Calu3 (cell line): ENCODE measurements at places on chromosomes 3 and 15.
A peak's percentile ranks its signal among the peaks of the same experiment; 100 is the strongest.

- no peak for DNase-seq
These were observed 36.7 kb downstream of the VGLL3 start for GRCh38 chr3:86954226-86954625.

GRCh38 chr3:167978486-167978885 is 117.2 kb downstream of the GOLIM4 start:
- no peak for DNase-seq

DNA sequence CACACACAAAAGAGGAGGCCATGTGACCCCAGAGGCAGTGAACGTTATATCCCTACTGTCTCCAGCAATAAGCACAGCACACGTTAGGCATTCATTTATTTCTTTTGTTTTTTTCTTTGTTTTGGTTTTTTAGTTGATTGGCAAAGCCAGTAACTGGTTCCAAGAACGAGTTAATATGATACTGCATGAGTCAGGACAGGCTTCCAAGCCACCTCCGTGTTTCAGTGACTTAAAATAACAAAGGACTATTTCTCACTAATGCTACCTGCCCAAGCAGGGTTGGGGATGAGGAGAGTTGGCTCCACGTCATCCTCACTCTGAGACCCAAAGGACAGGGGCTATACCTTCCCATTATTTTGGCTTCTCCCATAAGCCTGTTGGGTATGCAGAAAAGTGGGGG is 130.5 kb downstream of the ST8SIA2 start:
- no peak for DNase-seq

GRCh38 chr3:28089527-28089897 is 151.9 kb upstream of the CMC1 start:
- DNase-seq, result no peak

DNA sequence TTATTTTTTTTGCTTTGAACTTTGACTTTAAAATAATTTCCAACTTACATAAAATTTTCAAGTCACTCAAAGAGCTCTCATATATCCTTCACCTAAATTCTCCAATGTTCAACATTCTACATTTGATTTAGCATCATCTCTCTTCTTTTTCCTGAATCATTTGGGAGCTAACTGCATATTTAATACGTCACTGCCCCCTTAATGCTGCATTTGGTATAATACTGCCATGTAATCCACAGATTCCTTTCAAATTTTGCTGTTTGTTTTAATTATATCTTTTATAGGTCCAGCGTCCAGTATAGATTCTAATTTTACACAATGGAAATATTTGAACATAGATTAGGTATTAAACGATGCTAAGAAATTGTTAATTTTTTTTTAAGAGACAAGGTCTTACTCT is 2.3 kb upstream of the EIF2AK4 start:
- no peak for DNase-seq

- no peak for DNase-seq
These were observed 7.5 kb upstream of the PCSK6 start for GRCh38 chr15:101497017-101497416.

DNA sequence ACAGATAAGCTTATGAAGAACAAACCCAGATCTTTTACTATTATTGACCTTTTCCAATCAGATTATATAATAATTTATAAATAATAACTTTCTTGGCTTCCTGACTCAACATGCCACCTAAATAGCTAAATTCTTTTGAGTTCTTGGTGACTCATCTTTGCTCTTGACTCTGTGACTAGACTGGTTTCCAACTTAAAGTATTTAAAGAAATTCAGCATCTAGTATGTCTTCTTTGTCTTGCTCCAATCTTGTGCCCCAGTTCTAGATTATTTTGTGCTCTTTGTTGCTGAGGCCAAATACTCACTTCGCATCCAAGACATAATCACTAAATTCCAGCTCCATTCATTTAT is 483.2 kb upstream of the TBL1XR1 start:
- no peak for DNase-seq

- DNase-seq, result peak; percentile 22
These were observed 189.3 kb downstream of the SV2B start for GRCh38 chr15:91289324-91289723.

DNA sequence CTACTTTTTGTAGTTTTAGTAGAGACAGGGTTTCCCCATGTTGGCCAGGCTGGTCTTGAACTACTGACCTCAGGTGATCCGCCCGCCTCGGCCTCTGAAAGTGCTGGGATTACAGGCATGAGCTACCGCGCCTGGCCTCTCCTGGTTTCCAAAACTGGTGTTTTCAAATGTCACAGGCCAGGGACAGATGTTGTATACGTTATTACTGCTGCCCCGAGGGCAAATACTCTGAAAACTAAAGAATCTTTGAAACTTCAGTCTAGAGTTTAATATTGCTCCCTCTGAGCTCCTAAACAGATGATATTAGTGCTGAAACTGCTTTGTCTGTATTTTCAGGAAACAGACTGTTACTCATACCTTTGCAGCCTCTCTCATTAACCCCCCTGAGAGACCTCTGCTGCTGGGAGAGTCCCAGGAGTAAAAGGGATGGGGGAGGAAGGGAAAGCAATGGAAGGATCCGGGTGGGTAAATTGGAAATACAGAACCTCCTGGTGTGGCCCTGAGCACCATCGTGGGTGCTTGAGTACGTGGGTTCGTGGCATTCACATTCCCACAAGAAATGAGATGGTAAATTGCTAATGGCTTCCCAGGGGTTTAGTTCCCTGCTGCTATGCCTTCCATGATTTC is 96.3 kb upstream of the IGF1R start:
- DNase-seq, result no peak
